ENCODE measurements at places on chromosomes 3 and 15. TPM values are rescaled to one million over a fixed set of nuclear protein-coding genes. Genes with fewer than 3 reads are reported as not detected.

The COL6A5 gene
- total RNA-seq: 0.02 TPM

The ENTPD3 gene
- not detected for total RNA-seq

The RRP9 gene
- total RNA-seq: 25.4 TPM

DNA sequence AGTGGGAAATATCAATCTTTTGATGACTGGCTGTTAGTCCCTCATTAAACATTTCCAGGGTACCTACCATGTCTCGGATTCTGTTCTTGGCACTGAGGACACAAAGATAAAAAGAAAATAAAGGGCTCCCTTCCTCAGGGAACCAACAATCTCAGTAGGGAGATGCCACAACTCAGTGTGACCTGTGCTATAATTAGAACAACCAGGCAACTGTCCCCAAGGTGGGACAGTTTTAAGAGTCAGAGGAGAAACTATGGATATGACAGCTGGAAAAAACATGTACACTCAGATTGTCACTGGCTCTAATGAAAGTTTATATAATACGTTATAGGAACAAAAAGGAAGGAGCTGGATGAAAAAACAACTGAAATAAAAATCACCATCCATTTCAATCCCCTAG, 23.3 kb upstream of the CMTM8 start:
- peaks cover 7% of the 10 kb centered on the region for H3K27me3 ChIP-seq
- no peak overlapping the region for H3K4me3 ChIP-seq
- no peak for DNase-seq
- H3K4me1 ChIP-seq: no peaks in the 10 kb centered on the region

GRCh38 chr3:14455571-14456317, 53.3 kb downstream of the SLC6A6 start:
- H3K36me3 ChIP-seq: peaks cover 13% of the 10 kb centered on the region
- no peak for DNase-seq
- no peaks in the 10 kb centered on the region for H3K27me3 ChIP-seq
- H3K4me1 ChIP-seq: peaks cover 21% of the 10 kb centered on the region
- H3K27ac ChIP-seq: no peak overlapping the region

DNA sequence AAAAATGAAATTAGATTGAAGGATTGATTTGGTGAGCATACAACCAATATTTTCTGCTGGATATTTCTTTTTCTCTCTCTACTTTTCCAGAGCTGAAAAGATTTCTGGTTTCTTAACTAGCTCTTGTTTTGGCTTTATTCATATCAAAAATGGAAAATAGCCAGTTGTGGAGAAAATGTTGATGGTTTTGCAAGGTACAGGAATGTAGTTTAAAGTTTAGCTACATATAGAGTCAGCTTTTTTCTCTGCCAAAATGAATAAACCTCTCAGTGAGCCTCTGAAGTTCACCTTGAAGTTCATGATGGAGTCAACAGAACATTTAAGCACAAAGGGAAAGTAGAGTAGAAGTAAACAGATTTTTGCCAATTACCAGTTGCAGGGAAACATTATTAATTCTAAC, 720.5 kb upstream of the ALCAM start:
- DNase-seq: no peak
- no peak overlapping the region for H3K27ac ChIP-seq
- no peak overlapping the region for H3K4me3 ChIP-seq
- no peaks in the 10 kb centered on the region for H3K4me1 ChIP-seq

- DNase-seq: peak; percentile 84
- peaks cover 24% of the 10 kb centered on the region for H3K4me1 ChIP-seq
- H3K36me3 ChIP-seq: peaks cover 3% of the 10 kb centered on the region
- peak overlapping the region; percentile 73 for H3K27ac ChIP-seq
These were observed 28.5 kb downstream of the BTD start for GRCh38 chr3:15629860-15630597.

DNA sequence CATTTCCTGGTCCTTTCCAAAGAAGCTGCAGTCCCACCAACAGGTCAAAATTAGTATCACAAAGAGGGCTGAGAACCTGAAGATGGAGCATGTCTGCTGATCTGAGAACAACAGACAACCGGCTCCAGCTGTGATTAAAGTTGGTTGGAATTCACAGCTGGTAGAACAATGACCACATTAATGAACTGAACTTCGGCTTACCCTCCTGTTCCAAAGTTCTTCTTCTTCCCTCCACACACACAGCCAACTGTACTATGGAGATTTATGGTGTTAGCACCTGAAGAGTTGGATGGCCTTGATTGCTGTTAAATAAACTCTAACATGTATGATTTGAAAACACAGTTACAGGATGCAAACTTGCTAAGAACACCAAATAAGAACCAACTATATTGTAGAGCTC, 27.4 kb upstream of the ROPN1 start:
- no peaks in the 10 kb centered on the region for H3K36me3 ChIP-seq
- no peak overlapping the region for H3K27ac ChIP-seq

DNA sequence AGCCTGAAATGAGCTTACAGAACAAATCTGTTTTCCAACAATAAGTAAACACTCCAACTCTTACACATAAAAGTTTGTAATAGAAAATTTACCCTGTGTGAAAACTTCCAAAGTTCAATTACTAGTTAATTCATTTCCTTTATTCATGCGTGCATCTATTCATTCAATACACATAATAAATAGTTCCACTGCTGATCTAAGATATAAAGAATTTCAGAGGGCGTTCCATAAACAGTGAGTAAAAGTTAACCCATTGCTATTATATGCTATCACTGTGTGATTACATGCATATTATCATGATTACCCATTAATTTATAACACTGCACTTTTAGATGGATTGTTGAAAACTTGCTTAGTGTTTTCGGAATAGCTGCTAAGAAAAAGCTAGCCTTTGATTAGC, 36.2 kb upstream of the CFAP20DC start:
- H3K27me3 ChIP-seq: peaks cover 9% of the 10 kb centered on the region
- H3K4me1 ChIP-seq: no peaks in the 10 kb centered on the region
- no peak overlapping the region for H3K27ac ChIP-seq
- H3K36me3 ChIP-seq: no peaks in the 10 kb centered on the region

GRCh38 chr3:90069748-90070147, 962.3 kb downstream of the EPHA3 start:
- DNase-seq: no peak
- H3K36me3 ChIP-seq: no peaks in the 10 kb centered on the region
- H3K27ac ChIP-seq: no peak overlapping the region
- H3K4me1 ChIP-seq: no peaks in the 10 kb centered on the region
- no peak overlapping the region for H3K4me3 ChIP-seq
- H3K27me3 ChIP-seq: no peaks in the 10 kb centered on the region

DNA sequence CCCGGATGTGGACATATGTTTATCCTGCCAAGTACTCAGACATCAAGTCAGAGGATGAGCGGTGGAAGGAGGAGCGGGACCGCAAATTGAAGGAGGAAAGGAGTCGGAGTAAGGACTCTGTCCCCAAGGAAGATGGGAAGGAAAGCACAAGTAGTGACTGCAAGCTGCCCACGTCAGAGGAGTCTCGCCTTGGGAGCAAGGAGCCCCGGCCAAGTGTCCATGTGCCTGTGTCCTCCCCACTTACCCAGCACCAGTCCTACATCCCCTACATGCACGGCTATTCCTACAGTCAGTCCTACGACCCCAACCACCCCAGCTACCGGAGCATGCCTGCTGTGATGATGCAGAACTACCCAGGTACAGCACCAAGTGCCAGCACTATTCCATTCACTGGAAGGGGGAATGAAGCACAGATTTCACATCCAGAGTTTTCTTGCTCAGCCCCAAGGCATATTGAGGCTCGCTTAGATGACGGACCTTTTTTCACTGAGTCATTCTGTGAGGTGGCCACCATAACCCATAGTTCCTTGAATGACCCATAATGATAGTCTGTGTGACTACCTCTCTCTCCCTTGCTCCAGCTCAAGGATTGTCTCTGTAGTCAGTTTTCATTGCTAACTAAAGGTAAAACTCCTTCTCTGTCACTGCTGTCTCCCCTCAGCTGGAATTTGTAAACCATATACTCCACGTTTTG, 97.1 kb downstream of the RBPMS2 start:
- H3K27ac ChIP-seq: peak overlapping the region; percentile 17
- H3K4me1 ChIP-seq: no peaks in the 10 kb centered on the region
- no peak for DNase-seq
- H3K4me3 ChIP-seq: no peak overlapping the region
- H3K27me3 ChIP-seq: no peaks in the 10 kb centered on the region

DNA sequence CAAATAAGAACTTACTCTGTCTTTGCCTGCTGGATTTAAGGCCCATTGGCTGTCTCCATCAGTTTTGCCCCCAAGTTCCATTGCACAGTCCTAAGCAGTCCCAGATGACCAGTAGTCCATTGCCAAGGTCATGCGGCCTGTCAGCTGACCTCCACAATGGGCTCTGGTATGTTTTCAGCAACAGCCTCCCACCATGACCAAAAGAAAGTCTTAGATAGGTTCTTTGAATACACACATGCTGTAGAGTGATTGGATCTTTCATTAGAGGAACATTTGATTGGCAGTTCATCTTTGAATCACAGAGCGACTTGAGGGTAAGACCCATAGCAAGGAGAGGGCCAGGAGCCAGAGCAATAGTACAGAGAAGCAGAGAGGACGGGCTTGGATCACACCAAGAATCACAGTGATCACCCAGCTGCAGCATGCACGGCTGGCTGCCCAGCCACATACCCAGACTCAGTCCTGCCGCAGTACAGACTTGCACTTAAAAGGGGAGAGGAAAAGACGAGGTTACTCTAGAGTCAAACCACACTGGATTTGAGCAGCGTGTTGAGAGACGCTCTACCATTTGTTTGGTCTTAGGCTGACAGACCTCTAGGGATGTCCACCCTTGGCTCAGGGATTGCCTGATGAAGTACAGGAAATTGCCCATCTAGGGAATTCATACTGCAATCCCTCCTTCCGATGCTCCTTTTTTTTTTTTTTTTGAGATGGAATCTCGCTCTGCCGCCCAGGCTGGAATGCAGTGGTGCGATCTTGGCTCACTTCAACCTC, 50.4 kb downstream of the APH1B start:
- DNase-seq: no peak
- H3K27ac ChIP-seq: no peak overlapping the region
- no peak overlapping the region for H3K4me3 ChIP-seq
- H3K36me3 ChIP-seq: no peaks in the 10 kb centered on the region

DNA sequence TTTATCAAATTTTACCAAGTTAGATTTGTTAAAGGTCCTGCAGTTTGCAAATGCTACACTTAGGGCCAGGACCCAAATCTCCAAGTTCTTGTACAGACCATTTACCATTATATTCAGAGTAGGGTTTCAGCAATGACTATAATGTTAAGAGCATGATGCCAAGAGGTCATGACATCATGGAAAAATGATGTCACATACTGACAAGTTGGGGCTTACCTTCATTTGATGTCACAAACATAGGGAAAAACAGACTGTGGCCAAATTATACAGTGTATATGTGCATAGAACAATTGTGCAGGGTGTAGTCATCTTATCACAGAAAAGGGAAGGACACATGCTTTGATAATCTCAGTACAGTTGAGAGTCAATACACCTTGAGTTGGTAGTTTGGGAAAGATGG, 10.1 kb upstream of the THRB start:
- H3K36me3 ChIP-seq: no peaks in the 10 kb centered on the region
- H3K4me1 ChIP-seq: no peaks in the 10 kb centered on the region
- H3K4me3 ChIP-seq: no peak overlapping the region
- no peak overlapping the region for H3K27ac ChIP-seq
- no peak for DNase-seq
- H3K27me3 ChIP-seq: peaks cover 12% of the 10 kb centered on the region

Data from activated CD8-positive, alpha-beta memory T cell treated with anti-CD3 and anti-CD28 coated beads, Interleukin-2, amount 10 ng/mL, durations not matched to agents 7 days and 5 days (primary cell).